T-helper 17 cell (primary cell): ENCODE measurements at places on chromosomes 4 and X.

- no peak for DNase-seq
Observed at GRCh38 chrX:41332408-41333002, 1.5 kb upstream of the DDX3X start.

DNA sequence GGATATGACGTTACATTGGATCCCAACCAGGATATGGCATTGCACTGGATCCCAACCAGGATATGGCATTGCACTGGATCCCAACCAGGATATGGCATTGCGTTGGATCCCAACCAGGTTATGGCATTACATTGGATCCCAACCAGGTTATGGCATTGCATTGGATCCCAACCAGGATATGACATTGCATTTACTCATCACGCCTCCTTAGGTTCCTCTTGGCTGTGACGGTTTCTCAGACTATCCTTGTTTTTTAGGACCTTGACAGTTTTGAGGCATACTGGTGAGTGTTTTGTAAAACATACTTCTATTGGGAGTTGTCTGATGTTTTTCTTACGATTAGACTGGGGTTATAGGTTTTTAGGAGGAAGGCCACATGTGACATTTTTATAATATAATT, 5.4 kb upstream of the ACSL1 start:
- DNase-seq, result no peak

- no peak for DNase-seq
Observed at GRCh38 chrX:120512627-120513026, 43.5 kb upstream of the LAMP2 start.

DNA sequence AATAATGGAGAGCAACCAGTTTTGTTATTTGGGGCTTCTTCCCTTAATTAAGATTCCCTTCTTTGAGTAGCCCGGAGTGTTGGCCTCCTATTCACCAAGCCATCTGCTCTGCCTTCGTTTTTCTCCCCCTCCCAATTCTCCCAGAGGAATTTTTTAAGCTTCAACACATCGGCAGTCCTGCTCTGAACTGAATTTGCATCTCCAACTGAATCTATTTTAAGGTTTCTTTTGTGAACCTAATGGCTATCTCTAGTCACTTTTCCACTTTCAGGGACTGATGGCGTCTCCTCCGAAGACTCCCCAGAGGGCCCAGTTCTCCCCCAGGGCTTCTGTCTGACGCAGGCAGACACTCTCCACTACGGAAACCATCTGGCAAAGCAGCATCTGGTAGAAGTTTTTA, 280.2 kb downstream of the ADGRA3 start:
- DNase-seq, result no peak

- DNase-seq, result no peak
Observed at GRCh38 chrX:68443155-68443868, 10.0 kb upstream of the OPHN1 start.

DNA sequence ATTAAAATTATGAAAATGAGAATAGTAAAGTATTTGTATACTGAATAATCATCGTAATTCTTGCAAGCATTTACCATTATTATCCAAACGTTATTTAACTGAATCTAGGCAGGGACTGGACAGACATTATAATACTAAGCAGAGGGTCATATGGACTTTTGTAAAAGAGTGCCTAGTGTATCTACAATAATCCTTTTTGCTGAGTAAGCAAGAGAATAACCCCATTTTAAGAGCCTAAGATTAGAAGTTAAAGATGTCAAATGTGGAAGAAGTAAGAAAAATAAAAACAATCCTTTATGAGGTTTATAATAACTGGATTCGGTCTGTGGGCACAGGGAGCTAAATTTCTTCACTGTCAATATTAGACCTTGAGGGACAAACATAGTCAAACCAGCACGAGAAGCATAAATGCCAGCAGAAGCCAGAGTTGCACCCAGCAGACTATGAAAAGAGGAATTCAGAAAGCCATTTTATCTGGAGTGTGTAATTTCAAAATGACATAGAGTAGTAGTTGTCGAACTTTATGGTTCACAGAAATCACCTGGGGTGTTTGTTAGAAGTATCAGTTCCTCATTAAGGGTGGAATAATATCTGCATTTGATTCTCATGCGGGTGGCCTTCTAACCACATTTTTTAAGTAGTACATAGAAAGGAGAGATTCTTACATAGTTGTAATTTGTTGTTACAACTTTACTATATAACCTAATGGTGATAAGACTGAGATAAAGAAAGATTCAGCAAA, 39.7 kb upstream of the DCLK2 start:
- no peak for DNase-seq

DNA sequence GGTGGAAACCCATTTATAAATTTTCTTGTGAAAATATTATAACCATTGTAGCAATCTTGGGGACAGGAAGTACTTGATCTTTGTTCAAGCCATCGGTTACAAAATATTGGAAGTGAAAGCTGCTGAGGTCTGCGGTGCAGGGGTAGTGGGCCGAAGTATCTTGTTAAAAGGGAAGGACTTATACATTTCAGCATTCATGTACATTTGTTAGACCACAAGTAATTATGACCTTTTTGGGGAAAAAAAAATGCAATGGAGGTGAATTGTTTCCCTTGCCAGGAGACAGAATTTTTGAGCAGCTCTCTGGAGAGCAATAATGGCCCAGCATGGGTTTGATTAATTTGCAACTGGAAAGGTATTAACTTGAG, 121.3 kb downstream of the EGF start:
- DNase-seq, result no peak

DNA sequence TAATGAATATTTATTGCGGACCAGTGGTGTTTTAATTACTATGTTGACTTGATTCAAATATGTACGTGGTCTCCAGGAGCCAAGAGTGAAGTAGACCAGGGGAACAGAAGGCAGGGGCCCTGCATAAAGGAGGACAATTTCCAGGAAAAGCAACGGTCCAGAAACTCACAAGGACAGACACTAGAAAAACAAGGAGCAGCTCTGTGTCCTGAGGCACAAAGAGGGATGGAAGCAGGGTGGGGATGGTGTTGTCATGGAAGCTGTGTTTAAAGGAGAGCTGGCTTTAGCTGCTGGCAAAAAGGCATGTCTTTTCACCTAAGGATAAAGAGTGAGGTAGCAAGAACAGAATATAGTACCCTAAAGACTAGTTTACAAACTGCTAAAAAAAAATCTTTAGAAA, 254.1 kb upstream of the TENM3 start:
- no peak for DNase-seq

GRCh38 chr4:33543941-33544450, 2700.3 kb downstream of the ARAP2 start:
- DNase-seq, result no peak

DNA sequence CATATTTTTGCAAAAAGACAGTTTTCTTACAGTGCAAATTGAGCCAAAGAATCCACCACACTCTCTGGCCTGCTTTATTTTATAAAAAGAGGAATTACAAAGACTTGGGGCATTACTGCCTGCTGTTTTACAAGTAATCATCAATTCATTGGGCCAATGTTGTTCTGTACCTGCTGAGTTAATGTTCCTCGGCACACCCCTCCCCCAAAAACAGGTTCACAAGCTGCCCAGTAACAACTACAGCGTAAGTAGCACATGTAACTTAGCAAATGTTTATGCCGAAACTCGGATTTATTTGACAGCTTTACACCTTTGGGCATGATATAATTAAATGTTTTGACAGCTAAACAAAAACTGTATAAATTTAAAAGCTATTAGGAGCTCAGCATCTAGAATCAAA, 214.6 kb upstream of the MAB21L2 start:
- DNase-seq, result no peak

DNA sequence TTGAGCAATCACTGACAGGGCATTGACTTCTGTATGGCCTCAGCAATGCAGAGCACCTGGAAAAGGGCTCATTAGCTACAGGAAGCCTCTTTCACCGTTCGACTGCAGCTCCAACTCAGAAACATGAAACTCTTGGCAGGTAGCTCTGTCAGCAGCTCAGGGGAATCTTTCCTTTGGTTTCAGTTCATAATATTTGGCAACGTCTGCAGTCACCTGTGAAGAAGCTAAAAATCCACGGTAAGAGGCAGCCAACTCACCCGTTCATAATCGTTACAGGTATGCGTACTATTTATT, 354.9 kb downstream of the CAMK2D start:
- no peak for DNase-seq

GRCh38 chr4:7206385-7206784, 14.0 kb downstream of the SORCS2 start:
- no peak for DNase-seq

DNA sequence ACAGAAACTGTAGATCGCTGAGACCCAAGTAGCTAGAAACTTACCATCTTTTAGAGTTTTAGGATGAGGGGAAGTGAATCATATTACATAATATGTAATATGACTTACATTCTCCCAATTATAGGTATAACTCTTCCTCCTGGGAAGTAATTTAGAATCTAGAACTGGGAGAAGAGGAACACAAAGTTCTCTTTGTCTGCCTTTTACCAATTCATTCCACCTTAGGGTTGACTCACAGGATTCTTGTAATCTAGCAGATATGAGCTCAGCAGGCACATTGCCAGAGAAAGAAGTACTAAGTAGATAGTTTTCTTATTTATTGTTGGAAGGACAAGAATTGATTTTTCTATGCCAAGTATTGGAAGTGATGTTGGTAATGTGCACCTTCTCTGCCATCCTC, 58.0 kb upstream of the CCSER1 start:
- no peak for DNase-seq

DNA sequence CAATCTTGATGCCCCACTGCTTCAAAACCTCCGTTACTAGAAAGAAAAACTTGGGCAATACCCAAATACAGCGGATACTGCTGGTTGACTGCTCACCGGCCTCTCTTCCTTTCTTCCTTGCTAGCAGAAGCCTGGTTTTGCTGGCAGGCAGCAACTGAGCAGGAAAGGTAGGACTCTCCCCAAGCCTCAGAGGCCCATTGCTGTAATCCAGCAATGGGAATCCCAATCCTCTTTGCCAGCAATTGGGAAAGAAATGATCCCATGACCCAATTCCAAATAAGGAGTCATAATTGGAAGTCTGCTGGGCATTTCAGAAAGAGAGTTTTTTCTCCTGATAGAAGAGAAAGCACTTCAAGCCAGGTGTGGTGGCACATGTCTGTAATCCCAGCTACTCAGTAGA, 394.5 kb downstream of the BCOR start:
- no peak for DNase-seq

- DNase-seq, result no peak
Observed at GRCh38 chr4:83201761-83202160, 82.8 kb downstream of the COQ2 start.

GRCh38 chr4:145177511-145177905, 2.9 kb downstream of the OTUD4 start:
- no peak for DNase-seq

DNA sequence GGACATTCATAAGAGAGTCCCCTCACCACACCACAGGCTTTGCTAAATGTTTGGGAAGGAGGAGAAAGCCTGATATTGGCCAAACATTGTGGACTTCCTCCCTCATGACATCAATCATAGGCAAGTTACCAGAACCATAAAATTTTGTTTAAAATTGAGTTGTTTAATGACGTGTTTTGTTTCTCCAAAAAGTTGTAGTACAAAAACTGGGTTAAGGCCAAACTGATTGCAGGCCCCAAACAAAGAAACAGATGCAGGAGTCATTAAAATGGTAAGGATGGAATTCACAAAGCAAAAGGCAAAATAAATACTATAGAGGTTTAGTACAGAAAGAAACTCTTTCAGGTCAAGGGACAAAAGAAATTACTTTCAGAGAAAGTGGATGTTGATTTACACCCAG, 3.9 kb upstream of the ODAM start:
- no peak for DNase-seq

DNA sequence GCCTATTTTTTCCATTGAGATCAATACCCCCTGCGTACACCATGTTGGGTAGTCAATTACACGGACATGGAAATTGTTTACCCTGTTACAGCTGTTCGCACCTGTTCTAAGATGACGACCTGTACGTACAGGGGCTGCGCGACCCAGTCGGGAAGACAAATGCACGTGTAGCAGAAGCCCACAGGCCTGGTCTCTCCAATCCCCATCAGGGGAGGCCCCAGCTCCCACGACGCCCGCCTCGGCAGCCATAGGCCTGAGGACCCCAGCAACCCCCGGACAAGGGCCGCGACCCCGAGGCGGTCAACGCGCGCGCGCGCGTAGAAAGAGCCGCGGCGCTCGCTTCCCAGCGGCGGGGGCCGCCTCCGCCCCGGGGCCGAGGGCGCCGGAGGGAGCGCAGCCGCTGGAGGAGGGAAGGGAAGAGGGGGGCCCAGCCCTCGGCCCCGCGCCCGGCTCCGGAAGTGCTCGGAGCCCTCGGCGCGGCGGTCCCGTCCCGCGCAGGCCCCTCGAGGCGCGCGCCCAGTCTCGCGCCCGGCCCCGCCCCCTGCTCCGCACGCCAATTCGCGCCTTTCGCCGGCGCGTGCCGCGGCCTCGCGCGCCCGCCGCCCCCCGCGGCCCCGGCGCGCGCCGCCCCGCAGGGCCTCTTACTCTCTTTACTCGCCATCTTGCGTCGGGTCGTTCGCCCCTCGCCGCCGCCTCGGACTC, 618 bp downstream of the RBBP7 start:
- peak; percentile 52 for DNase-seq

DNA sequence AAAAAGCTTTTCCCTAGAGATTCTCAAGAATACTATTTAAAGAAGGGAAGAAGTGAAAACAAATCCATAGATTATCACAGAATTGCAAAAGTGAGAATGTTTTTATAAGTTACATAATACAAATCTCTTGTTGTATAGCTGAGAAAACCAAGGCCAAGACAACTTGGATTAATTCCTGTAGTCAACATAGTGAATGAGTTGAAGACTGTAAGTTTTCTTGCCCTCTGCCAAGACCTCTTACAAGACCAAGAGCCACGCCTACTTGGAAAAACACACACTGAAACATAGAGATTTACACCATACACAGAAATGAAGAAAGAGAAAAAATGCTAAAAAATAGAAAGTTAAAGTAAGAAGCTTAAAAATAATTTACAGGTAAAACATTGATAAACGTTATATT, 2024.0 kb downstream of the PCDH7 start:
- DNase-seq, result no peak

- no peak for DNase-seq
Observed at GRCh38 chrX:153513265-153513664, 4.2 kb upstream of the ATP2B3 start.

- no peak for DNase-seq
Observed at GRCh38 chr4:47733302-47734175, 104.3 kb downstream of the CORIN start.

DNA sequence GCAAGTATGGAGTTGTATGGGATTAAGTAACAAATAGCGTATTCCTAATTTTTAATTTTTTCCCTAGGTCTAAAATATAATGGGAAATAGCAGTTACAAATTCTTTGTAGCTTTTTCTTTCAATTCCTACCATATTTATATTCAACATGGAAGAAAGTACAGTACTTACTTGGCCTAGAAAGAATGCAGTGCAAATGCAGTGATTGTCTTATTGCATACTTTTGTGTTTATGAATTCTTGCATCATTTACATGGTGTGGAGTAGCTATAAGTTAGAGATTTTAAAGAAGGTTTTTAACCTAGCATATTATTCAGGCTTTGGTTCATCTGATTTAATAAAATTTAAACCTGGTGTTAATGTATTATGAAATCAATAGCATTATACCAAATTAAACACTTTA, 263.3 kb downstream of the BMPR1B start:
- DNase-seq, result no peak
